Suprapubic skin (tissue), 4 donors: ENCODE measurements at places on chromosomes 12 and 14.
A peak's percentile ranks its signal among the peaks of the same experiment; 100 is the strongest.

DNA sequence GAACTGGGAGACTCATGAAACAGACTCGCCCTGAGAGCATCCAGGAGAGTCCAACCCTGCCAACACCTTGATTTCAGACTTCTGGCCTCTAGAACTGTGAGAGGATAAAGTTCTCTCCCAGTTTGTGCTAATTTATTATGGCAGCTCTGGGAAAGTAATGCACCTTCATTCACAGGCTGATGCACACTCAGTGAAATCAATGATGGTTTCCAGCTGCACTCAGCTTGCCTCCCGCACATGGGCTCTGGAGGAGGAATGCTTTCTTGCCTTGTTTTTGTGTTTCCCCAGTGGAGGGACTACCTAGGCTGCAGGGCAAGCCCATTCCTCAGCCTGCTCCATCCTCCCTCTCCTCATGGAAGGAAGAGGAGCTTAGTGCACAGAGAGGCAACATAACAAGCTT, 45.7 kb downstream of the TMEM132C start:
- peaks cover 6% of the 10 kb centered on the region for H3K4me1 ChIP-seq
- DNase-seq, result no peak
- no peaks in the 10 kb centered on the region for H3K36me3 ChIP-seq
- no peak overlapping the region for H3K4me3 ChIP-seq

DNA sequence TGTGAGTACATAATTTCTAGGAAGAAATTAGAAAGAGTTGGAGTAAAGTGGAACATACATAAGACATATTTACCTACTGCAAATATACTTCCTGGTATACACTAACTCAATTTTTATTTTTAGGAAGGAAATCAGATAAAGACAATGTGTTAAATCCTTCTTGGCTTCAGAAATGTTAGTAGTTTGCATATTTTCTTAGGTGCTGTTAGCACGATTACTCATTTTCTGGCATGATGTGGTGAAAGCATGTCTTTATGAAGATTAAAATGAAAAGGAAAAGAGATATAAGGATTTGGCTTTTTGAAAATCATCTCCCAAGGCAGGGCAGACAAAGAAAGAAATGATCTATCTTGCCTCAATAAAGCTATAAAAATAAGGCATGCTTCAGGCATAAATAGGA, 287.6 kb upstream of the E2F7 start:
- H3K27me3 ChIP-seq, result no peaks in the 10 kb centered on the region
- H3K27ac ChIP-seq, result no peak overlapping the region
- no peak for DNase-seq

DNA sequence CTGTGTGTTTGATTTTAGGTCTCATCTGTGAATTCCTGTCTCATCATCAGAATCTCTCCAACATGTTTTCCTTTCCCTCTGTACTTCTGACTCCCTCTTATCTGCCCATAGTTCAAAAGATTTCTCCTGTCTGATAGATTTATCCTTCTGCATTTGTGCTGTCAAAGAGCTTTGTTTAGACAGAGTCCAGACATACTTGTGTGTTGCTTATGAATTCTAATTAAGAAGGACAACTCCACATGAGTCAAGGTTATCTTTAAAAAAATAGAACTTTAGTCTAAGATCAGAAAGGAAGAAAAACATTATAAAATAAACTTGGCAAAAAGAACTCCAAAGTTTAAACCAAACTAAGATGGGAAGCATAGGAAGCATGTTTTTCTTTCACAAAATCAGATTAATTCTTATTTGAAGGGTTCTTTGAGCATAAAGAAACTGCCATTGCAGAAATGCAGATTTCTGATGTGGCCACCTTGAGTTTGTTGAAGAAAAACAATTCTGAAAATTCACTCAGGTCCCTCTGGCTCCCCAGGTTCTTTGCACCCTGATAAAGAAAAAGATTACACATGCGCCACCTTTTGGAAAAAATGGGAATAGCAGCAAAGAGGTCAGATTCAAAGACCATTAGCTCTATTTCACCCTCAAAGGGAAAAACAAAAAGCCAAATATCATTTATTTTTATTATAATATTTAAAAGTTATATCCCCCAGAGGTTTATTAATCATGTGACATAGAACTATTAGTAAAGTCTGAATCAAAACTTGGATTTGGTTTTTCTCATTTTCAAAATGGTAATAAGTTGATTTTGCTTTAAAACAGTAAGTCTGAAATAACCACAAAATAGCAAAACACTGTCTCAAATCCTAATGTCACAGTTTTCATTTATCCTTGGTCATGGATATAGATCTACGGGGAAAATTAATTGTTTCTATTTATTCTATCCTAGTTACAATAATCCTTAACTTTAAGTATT, 143.7 kb upstream of the DCN start:
- peaks cover 13% of the 10 kb centered on the region for H3K4me1 ChIP-seq
- H3K27ac ChIP-seq, result peak overlapping the region; percentile 65
- H3K36me3 ChIP-seq, result no peaks in the 10 kb centered on the region
- no peak overlapping the region for H3K4me3 ChIP-seq

- DNase-seq, result no peak
- H3K27me3 ChIP-seq, result no peaks in the 10 kb centered on the region
- peaks cover 26% of the 10 kb centered on the region for H3K4me1 ChIP-seq
- H3K27ac ChIP-seq, result peak overlapping the region; percentile 53
- H3K4me3 ChIP-seq, result no peak overlapping the region
These were observed 157.4 kb upstream of the ARID2 start for GRCh38 chr12:45572114-45572513.

GRCh38 chr12:91608542-91608941, 425.9 kb upstream of the DCN start:
- no peak overlapping the region for H3K27ac ChIP-seq
- H3K27me3 ChIP-seq, result no peaks in the 10 kb centered on the region
- no peak for DNase-seq
- no peaks in the 10 kb centered on the region for H3K4me1 ChIP-seq
- H3K4me3 ChIP-seq, result no peak overlapping the region

GRCh38 chr14:100842799-100843198, 16.9 kb downstream of the MEG3 start:
- H3K27me3 ChIP-seq, result peaks cover 8% of the 10 kb centered on the region
- DNase-seq, result no peak
- no peak overlapping the region for H3K27ac ChIP-seq
- no peaks in the 10 kb centered on the region for H3K4me1 ChIP-seq
- H3K36me3 ChIP-seq, result no peaks in the 10 kb centered on the region

DNA sequence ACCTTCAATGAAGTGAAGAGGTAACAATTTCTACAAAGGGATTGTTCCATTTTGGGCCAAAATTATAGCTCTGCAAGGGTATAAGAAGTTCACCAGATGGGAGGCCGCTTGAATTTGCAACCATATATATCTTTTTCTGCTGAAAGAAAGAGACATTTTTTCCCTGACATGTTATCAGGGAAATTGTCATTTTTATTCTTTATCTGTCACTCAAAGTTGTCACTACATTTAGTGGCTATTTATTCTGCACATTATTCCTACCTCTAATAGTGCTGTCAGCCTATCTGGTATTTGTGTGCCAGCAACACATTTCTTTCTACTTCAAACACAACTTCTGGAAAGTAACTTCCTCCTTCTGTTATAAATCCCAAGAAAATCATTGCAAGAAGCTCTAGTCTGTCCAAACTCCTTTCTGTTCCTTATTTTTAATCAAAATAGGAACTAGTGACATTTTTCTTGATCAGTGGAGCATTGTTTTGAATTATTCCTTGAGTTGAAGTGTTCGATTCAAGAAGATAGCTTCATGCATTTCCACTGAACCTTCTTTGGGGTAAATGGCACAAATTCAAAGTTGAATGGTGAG, 137.9 kb upstream of the ATP2B1 start:
- H3K4me3 ChIP-seq, result no peak overlapping the region
- no peak overlapping the region for H3K27ac ChIP-seq

DNA sequence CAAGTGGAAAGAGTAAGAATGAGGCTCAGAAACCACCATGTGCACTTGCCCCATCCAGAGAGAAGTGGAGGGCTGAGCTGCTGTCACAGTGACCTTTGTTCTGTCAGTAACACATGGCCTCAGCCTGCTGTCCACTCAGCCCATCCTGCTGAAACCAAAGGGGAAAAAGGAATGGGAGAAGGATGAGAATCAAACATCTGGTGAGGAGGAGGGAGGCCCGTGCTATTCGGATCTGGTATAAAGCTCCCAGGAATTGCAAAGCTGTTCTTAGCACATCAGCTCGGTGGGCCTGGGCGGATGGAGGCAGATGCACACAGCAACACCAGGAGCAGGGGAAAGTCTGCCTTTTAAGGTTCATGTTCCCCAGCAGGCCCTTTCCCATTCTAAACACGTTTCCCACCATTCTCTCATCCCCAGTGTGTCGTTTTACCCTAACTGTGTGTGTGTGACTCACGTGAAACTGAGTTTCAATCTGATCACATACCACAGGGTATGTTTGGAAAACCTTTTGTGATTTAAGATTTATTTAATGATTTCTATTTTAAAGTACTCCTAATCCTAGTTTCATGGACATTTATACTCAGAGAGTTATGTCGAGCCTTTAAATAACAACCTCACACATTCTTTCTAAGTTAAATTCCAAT, 36.8 kb downstream of the RTRAF start:
- H3K36me3 ChIP-seq, result no peaks in the 10 kb centered on the region
- no peak overlapping the region for H3K27ac ChIP-seq
- H3K4me3 ChIP-seq, result no peak overlapping the region

GRCh38 chr12:26246483-26247164, 51.3 kb downstream of the SSPN start:
- H3K4me3 ChIP-seq, result no peak overlapping the region
- no peak for DNase-seq
- H3K36me3 ChIP-seq, result no peaks in the 10 kb centered on the region

GRCh38 chr14:26123459-26123858, 474.4 kb downstream of the NOVA1 start:
- no peak overlapping the region for H3K4me3 ChIP-seq
- DNase-seq, result no peak
- H3K27me3 ChIP-seq, result no peaks in the 10 kb centered on the region
- no peak overlapping the region for H3K27ac ChIP-seq
- H3K36me3 ChIP-seq, result no peaks in the 10 kb centered on the region

DNA sequence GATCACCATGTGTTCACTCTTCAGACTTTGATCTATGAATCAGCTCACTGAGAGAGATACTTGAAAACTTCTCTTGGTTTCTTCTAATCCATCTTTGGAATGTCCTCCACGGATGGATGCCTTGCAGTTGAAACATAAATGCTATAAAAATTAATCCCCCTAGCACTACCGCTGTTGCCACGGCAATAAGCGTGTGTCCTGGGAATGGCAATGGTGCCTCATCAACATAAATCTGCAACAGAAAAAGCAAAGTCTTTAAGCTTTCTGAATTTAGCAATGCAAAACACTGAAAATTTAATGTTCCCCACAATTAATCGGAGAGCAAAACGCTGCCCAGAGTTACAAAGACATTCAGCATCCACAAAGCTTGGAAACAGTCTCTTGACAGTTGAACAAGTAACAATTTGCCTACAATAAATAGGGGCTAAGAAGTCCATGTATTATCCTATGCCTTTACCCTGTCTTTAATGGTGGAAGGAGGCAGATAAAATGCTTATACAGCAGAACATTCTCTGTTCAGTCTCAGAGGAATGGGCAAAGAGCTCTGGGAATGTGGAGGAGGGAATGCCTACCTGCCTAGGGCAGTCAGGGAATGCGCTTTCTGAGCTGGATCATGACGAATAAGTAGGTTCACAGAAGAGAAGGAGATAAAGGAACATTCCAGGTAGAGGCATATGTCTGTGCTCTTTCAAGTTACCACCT, 70.9 kb upstream of the PPP4R3A start:
- no peak overlapping the region for H3K27ac ChIP-seq
- no peak overlapping the region for H3K4me3 ChIP-seq
- peaks cover 28% of the 10 kb centered on the region for H3K27me3 ChIP-seq
- DNase-seq, result no peak
- no peaks in the 10 kb centered on the region for H3K36me3 ChIP-seq

DNA sequence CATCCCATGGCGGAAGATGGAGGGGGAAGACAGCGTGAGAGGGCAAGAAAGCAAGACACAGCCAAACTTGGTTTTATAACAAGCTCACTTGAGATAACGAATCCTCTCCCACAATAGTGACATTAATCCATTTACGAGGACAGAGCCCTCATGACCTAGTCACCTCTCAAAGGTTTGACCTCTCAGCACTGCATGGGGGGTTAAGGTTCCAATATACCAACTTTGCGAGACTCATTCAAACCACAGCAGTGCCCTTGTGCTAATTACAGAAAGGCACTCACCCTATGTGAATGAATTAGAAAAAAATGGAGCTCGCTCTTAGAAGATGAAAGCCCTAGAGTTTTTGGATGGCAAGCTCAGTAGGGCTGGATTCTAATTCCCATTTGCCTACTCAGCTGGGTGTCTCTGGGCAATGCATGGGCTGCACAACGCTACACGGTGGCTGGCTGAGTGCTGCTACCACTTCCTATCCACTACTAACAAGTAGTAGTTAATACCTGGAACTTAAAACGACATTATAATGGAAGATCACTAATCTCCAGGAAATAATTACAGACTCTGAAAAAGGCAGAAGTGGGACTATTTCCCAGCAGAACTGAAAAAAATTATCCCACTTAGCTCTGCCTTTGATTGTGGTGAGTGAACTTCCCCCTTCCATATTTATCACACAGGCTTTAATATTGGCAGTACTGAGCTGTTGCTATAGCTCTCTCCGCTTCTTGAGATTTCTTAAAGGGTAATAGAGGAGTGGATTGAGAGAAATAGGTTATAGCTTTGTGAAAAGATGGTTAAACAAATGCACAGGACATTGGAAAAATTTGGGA, 27.5 kb downstream of the TESPA1 start:
- no peaks in the 10 kb centered on the region for H3K27me3 ChIP-seq
- H3K27ac ChIP-seq, result no peak overlapping the region
- H3K4me3 ChIP-seq, result no peak overlapping the region
- no peak for DNase-seq
- H3K36me3 ChIP-seq, result no peaks in the 10 kb centered on the region
- no peaks in the 10 kb centered on the region for H3K4me1 ChIP-seq

- no peak overlapping the region for H3K27ac ChIP-seq
- no peak for DNase-seq
- H3K36me3 ChIP-seq, result peaks cover 33% of the 10 kb centered on the region
- no peaks in the 10 kb centered on the region for H3K4me1 ChIP-seq
- no peak overlapping the region for H3K4me3 ChIP-seq
These were observed 48.7 kb downstream of the SCARB1 start for GRCh38 chr12:124814741-124815613.

DNA sequence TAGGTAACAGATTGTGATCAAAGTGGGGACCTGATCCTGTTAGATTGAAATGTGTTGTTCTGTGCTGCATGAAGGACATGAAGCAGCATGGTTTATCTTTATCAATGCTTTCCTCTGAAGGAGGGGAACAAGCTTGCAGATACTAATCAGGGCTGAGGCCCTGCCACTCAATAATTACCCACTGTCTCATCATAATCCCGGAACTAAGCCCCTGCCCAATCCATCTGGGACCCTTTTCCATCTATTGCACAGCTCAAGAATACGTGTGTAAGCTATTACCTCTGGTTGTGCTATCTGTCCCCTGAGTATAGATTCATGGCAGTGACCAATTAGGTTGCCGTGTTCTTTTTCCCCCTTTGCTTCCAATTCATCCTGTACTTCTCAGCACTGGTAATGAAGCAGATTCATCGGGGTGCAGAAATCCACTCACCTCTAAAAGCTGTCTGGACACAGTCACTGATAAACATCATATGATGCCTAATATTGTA, 67.8 kb downstream of the OTX2 start:
- DNase-seq, result no peak
- no peaks in the 10 kb centered on the region for H3K36me3 ChIP-seq
- no peak overlapping the region for H3K27ac ChIP-seq
- no peak overlapping the region for H3K4me3 ChIP-seq
- no peaks in the 10 kb centered on the region for H3K27me3 ChIP-seq
- H3K4me1 ChIP-seq, result no peaks in the 10 kb centered on the region

GRCh38 chr12:55696796-55697462, 10.8 kb downstream of the ITGA7 start:
- H3K36me3 ChIP-seq, result peaks cover 6% of the 10 kb centered on the region
- H3K27me3 ChIP-seq, result no peaks in the 10 kb centered on the region
